Right forelimb (tissue), 1 donor: ENCODE measurements at places on chromosomes 16 and 17.

GRCh38 chr17:74442670-74443515, 11.0 kb downstream of the GPRC5C start:
- DNase-seq, result peak; percentile 84

GRCh38 chr16:79250502-79251098, 349.9 kb downstream of the MAF start:
- no peak for DNase-seq

DNA sequence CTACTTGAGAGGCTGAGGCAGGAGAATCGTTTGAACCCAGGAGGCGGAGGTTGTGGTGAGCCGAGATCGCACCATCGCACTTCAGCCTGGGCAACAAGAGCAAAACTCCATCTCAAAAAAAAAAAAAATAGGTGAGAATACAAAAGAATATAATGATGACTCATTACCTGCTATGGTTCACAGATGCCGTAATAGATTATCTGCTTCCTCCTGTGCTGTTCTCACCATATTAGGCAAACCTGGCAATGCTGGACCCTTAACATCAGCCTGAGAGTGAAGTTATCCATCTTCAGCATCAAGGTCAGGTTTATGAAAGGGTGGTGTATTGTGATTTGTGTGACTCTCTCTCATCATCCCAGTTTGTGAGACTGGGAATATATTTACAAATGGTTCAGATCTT, 271.3 kb upstream of the CPHXL start:
- no peak for DNase-seq

GRCh38 chr17:81217491-81217890, 5.3 kb downstream of the CEP131 start:
- DNase-seq, result no peak

GRCh38 chr16:12412252-12412651, 391.4 kb downstream of the CPPED1 start:
- no peak for DNase-seq
